ENCODE measurements at places on chromosomes 5 and 9. TPM values are rescaled to one million over a fixed set of nuclear protein-coding genes. Genes with fewer than 3 reads are reported as not detected.

DNA sequence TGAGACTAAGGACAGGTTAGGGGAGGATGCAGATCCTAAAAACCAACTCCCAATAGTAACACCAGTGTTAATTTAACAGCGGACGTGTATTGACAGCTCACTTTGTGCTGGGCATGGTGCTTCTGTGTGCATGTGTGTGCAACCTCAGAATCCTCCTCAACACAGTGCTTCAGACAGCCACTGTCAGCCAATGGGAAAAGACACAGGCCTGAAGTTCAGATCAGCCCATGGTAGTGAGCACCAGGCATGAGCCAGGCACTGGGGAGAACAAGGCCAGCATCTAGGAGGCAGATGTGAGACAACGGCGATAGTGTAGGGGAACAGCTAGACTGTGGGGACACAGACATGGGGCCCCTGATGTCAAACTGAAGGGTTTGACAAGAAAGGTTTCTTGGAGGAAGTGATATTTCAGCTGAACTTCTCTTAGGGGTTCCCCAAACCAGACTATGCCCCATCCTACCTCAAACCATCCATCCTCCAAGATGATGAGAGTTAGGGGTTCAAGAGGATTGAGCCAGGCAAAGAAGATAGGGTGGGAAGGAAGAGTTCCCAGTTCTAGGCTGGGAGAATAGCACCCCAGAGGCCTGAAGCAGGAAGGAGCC, 71.5 kb upstream of the PSD2 start:
- DNase-seq = no peak

Gene NMUR2
- total RNA-seq = not detected

DNA sequence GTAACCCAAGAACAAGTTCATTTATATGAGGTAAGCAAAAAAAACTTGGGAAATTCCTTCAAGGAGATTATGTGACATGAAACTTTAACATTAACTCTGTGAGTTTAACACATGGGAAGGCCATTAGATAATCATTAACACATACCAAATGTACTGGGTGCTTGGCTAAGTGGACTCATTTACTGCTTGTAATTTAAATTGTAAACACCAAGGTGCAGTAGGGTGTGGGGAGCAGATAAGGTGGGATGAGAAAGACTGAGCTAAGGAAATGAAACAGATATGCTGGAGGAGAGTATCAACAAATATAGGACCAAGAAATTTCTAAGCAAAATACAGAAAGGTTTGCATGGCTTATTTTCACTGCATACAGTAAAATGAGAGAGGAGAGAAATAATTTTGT, 2384.8 kb upstream of the ACO1 start:
- DNase-seq = no peak

GRCh38 chr9:22817181-22817580, 370.6 kb downstream of the DMRTA1 start:
- no peak for DNase-seq

- no peak for DNase-seq
These were observed 5.1 kb upstream of the CAST start for GRCh38 chr5:96657068-96657467.

Gene ST8SIA4
- 5.9 TPM for total RNA-seq

Gene CYSRT1
- total RNA-seq = 1.2 TPM

DNA sequence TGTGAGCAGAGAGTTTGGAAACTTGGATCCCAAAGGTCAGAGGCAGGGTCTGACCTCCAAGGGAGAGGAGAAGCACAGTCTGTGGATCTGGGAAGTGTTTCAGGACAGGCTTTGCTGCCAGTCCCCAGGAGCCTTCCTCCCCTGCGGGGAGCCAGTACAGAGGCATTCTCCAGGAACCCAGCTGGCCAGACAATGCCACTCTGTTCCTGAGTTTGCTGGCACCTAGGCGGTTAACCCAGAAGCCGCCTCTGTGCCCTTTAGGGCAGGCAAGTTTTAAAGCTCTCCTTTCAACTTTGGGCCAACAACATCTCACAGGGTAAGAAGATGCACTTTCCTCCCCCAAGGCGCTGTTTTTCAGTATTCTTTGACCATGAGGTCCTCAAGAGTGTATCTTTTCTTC, 37.0 kb upstream of the FGF1 start:
- DNase-seq = no peak

Gene SLC6A7
- total RNA-seq = not detected

Measured in neural crest cell (in vitro differentiated cells).